Tibial nerve (tissue), 4 donors: ENCODE measurements at places on chromosomes 5 and 9.
A peak's percentile ranks its signal among the peaks of the same experiment; 100 is the strongest.

GRCh38 chr5:71576241-71576640 is 10.9 kb upstream of the MCCC2 start:
- DNase-seq: no peak

GRCh38 chr9:20623021-20623747 is 885 bp upstream of the MLLT3 start:
- no peak for DNase-seq

- no peak for DNase-seq
Observed at GRCh38 chr5:131854134-131854533, 57.3 kb upstream of the FNIP1 start.

GRCh38 chr9:12774861-12775678 is at the start of gene LURAP1L:
LURAP1L (plus strand) TSS chr9:12775020; CDS start chr9:12775716, 696 bp downstream.
- DNase-seq: peak; percentile 55

- DNase-seq: no peak
Observed at GRCh38 chr9:16901590-16901989, 31.1 kb upstream of the BNC2 start.

GRCh38 chr5:160312134-160312959 is at the start of gene CCNJL:
CCNJL (minus strand) TSS chr5:160312564; CDS start chr5:160311923, 641 bp downstream.
- DNase-seq: no peak

- no peak for DNase-seq
Observed at GRCh38 chr5:6780802-6781391, 67.7 kb downstream of the TENT4A start.

DNA sequence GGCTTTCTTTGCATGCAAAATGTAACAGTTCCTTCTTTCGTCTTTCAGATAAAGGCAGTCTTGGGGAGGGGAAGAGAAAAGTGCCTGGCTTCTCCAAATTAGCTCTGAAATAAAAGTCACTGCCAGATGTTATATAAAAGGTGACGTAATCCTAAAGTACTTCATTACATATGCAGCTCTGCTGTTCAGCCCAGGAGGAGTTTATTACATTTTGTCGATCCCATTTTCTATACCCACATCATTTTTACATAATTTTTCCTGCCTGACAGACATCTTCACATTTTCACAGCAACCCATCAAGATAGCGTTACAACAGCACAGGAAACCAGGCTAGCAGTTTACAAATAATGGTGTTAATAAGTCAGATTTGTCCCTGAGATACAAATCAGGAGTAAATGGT is 86.7 kb upstream of the SLC30A5 start:
- DNase-seq: no peak

DNA sequence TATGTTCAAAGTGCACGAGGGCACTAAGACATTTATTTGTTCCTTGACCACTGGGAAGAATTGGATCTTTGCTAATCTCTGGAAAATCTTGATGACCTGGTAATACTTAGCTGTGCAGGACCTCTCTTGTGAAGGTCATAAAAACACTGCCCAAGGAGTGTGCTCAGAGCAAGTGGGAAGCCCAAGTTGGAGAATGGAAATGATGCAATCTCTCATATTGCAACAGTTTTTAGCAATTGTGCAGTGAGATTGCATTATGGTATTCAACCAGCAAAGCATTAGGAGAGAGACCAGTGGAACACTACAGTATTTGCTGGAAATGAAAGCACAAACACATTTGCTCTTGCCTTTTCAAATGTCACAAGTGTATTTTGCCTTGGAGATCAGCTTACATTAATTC is 34.5 kb downstream of the TXNDC8 start:
- DNase-seq: no peak

- no peak for DNase-seq
Observed at GRCh38 chr9:86402591-86402990, 48.4 kb upstream of the TUT7 start.
